ENCODE measurements at places on chromosomes 3 and 15.

DNA sequence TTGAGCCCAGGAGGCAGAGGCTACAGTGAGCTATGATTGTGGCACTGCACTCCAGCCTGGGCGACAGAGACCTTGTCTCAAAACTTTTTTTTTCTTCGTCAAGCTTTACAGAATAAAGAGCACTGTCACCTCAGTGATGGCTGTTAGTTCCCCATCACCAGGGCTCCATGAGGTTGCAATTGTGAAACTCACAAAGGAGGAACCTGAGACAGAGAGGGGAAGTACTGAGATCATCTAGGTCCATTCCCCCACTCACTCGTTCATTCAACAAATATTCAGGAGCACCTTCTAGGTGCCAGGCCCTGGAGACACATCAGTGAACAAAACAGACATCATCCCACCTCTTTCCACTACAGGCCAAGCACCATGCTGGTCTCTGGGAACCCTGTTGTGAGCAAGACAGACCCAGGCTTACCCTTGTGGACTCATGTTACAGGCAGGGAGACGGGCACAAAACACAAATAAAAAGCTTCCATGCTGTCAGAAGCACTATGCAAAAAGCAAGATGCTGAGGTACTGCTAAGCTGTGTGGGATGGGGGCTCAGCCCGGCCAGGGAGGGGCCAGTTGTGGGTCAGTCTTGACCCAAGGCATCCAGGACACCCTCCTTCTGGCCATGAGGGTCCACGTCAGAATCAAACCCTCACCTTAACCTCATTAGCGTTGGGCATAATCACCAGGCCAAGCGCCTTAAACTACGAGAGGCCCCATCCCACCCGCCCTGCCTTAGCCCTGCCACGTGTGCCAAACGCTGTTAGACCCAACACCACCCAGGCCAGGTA lies 2.1 kb upstream of the RHO start:
- no peak for DNase-seq

- DNase-seq: no peak
Observed at GRCh38 chr3:1587426-1587825, 494.6 kb downstream of the CNTN6 start.

GRCh38 chr3:192890347-192891335 lies 27.0 kb downstream of the MB21D2 start:
- no peak for DNase-seq

DNA sequence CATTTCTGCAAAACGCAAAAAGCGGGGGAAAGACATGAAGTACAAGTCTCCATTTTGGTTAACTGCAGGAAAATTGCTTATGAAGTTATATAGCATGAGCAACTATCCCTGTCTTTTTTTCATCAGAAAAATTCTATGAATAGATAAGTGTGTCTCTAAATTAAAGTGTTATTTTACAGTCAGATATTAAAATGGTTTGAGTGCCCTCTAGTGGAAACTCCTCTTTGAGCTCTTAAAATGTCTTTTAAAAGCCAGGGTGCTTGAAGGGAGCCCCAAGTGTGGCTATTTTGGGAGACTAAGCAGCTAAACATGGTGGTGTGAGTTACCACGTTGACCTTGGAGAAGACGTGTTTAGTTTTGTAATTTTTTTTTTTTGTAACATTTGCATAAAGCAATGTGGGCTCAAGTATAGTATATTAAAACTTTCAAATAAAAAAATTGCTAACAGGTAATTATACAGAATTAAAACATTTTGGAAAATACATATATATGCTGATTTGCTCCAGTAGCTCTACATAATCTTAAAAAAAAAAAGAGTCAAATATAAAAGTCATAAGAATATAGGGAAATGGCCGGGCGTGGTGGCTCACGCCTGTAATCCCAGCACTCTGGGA lies 77.2 kb downstream of the PPP2R3A start:
- no peak for DNase-seq

DNA sequence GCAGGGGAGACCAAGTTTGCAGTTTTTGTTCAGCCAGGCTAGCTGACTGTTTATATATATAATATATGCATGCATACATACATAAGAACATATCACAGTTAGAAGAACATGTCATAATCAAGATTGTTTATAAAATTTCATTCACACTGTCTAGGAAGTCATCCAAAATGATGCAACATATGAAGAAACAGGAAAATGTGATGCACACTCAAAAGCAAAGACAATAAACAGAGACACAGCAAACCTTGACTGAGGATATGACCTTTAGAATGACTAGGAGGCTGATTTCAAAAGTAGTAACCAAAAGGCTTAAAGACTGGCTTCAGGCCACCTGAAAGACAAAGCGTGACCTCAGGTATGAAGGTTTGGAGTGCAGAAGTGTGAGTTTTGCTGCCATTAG lies 166.2 kb upstream of the NDN start:
- DNase-seq: no peak

DNA sequence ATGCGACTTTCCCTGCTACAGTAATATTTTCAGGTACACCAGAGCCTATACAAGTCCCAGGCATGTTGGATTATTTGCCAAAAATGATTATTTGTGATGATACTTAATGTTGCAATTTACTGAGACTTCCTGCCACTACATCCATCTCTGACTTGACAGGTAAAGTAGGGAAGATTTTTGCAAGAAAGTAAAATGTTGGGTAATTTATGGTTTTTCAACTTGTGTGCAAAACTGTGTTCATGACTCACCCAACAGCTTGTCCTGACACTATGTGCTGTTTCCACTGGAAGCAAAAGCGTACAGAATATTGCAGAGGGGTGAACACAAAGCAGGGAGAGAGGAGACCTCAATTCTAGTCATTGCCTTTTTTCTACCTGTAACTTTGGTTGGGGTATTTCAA lies 5.4 kb upstream of the CRBN start:
- DNase-seq: no peak

DNA sequence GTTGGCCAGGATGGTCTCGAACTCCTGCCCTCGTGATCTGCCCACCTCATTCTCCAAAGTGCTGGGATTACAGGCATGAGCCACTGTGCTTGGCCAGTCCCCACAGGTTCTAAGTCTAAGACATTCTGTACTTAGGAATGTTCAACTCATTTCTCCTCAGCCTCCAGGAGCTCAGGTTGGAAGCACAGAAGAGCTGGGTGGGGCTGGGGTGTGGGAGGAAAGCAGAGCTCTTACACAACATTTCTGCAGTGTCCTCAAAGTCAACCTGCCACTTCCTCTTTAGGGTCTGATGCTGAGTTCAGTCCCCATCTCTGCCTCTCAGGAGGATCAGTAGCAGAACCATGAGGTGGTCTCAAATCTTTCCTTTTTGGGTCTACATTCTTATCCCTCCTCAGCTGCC lies 75.5 kb downstream of the MRPL46 start:
- DNase-seq: no peak

GRCh38 chr3:108620250-108620649 lies 30.7 kb downstream of the DZIP3 start:
- no peak for DNase-seq

DNA sequence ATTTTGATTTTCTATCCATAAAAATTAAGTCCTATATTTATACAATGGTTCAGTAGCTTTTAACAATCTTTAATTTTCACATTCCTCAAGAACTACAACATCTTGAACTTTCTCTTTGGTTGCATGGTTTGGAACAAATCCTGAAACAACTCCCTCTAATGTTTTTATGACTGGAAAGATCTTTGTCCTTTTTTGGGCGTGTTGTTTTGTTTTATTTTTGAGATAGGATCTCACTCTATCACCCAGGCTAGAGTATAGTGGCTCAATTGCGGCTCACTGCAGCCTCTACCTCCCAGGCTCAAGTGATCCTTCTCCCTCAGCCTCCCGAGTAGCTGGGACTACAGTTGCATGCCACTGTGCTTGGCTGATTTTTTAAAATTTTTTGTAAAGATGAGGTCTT lies 4.0 kb downstream of the STX19 start:
- DNase-seq: no peak

DNA sequence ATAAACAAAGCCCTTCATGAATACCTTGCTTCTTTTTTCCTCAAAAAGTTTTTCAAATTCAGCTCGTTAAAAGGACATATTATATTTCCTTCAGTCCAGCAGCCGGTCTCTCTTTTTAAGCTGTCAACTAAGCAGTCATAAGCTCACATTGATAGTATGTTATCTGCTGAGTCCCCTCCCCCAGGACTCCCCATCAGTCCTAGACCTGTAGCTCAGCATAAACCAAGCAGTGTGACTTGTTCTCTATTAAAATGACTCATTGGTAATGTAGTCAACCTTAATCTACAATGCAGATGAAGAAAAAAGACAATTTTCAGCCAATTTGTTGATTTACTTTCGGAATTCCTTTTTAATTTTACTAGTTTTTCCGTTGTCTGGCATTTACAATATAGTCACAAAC lies 483.8 kb downstream of the MECOM start:
- DNase-seq: no peak

DNA sequence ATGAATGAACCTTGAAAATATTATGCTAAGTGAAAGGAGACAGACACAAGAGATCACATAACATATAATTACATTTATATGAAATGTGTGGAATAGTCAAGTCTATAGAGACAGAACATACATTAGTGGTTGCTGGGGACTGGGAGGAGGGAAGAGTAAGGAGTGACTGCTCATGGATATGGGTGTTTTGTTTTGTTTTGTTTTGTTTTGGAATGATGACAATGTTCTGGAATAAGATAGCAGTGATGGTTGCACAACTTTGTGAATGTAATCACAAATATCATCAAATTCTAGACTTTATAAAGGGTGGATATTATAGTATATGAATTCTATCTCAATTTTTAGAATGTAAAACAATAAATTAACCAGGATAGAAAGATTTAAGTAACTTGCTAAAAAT lies 57.4 kb upstream of the PHLDB2 start:
- DNase-seq: no peak

DNA sequence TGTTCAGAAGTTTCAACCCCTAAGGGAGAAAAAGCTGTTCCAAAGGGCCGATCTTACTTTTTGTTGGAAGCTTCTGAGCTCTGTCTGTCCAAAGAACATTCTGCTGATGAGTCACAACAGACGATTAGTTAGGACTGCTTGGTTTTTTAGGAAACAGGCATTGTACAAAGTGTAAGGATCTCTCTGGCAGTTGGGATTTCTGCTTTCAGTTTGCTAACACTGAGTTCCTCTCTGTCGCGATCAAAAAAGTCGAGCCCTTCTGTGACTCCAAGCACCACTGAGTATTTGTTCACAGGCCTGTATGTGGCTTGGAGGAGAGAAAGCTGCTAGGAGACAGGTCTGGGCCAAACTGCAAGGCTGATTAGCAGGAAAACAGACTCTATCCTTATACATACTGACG lies 91.8 kb upstream of the PFN2 start:
- DNase-seq: no peak

GRCh38 chr3:98964784-98965183 lies 63.3 kb upstream of the DCBLD2 start:
- DNase-seq: no peak

DNA sequence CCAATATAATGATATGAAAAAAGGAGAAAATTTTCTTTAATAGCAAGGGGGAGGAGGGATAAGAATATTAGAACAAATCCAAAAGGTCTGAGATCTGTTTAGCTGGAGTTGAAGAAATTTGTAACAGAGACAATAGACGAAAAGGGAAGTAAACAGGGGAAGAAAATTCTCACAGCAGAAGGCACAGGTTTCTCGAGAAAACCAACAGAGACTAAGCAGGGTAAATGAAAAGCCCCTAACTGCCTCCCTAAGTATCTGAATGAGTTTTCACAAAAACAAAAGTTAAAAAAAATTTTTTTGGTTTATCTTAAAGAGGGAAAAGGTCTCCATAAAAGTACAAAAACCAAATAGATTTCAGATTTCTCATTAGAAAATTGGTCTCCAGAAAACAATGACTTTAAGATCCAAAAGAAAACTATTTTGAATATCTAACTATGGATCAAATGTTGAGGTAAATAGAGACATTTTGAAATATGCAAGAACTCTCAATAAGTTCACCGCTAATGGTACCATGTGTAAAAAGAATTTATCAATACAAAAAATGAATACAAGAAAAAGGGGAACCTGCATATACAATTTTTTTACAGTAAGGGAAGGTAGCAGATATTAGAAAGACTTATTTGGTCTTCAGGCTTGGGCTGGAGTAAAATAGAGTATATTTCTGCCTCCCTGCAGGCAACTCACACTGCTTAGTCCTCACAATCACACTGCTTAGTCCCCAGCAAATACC lies 23.9 kb upstream of the NEK10 start:
- DNase-seq: no peak

DNA sequence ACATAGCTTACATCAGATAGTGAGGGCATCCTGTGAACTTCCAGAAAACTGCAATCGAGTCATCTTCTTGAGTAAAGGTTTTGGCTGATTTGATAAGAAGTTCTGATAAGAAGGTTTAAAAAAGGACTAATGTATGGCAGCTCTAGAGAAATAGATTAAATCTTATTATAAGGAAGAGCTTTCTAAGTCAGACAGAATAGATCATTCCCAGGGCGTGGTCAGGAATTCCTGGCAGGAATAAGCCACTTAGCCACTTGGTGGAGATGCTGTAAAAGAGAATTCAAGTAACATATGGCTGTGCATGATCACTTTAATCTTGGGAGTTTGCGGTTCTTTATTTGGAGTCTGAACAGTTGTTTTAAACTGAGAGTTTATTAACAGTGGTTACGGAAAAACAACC lies 17.4 kb downstream of the PGBD4 start:
- no peak for DNase-seq

GRCh38 chr3:64129581-64129980 lies 95.7 kb downstream of the PRICKLE2 start:
- no peak for DNase-seq

- DNase-seq: no peak
Observed at GRCh38 chr3:112531358-112531781, 30.4 kb downstream of the ATG3 start.

- no peak for DNase-seq
Observed at GRCh38 chr3:2589336-2589969, 490.8 kb downstream of the CNTN4 start.

- no peak for DNase-seq
Observed at GRCh38 chr3:23938688-23939087, 6.4 kb upstream of the NR1D2 start.

DNA sequence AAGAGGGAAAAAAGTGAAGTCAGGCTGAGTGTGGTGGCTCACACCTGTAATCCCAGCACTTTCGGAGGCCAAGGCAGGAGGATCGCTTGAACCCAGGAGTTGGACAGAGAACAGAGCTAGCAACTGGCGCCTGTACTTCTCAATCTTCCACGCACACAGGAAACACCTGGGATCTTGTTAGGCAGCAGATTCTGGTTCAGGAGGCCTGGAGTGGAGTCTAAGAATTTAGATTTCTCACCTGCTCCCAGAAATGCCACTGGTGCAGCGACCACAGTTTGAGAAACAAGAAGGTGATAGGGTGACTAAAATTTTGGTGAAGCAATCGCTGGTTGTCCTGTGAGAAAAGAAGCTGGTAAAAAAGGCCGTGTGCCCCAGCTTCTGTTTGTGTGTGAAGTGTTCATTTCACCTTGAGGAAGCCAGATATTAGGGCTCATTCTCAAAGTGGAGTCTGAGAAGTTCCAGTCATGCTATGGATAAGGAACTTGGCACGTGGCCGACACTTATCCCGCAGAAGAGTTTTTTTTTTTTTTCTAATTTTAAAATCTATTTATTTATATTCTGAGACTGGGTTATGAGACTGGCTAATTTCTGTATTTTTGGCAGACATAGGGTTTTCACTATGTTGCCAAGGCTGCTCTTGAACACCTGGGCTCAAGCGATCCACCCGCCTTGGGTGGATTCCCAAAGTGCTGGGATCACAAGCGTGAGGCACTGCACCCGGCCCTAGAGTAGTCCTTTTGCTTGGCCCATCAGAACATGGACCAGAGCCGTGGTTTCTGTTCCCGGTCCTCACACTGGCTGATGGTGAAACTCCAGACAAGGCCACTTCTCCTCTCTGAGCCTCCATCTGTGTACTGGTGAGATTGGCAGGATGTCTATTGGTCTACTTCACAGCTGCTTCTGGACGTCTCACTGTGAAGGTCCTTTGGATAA lies 324.6 kb upstream of the PROK2 start:
- no peak for DNase-seq

GRCh38 chr3:61772456-61772855 lies 211.1 kb downstream of the PTPRG start:
- DNase-seq: no peak

Measured in stimulated activated CD4-positive, alpha-beta T cell treated with anti-CD3 and anti-CD28 coated beads, Interleukin-15, amount 100 ng/mL, for 1 hour (primary cell).